ENCODE measurements at places on chromosomes 1 and 21.

DNA sequence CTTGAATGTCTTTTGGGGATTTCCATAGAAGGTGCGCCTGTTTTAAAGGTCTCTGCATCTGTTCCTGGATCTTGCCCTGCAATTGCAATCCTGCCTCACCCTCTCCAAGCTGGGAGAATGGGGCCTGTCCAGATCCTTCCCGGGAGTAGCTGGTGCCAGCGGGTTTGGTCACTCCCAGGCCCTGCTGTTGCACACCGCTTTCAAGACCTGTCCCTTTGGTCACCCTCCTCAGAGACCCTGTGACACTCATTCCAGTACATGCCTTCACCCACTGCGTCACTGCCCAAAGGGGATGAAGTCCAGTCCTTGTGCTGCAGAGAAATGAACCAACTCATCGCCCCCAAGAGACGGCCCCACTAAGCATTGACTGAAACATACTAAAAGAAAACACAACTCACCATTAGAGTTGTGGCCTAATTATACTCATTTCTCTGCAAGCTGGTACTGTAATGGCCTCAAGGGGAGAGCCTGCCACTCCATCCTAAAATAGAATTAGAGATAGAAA is 1.9 kb upstream of the IRF2BP2 start:
- peak; percentile 51 for DNase-seq

DNA sequence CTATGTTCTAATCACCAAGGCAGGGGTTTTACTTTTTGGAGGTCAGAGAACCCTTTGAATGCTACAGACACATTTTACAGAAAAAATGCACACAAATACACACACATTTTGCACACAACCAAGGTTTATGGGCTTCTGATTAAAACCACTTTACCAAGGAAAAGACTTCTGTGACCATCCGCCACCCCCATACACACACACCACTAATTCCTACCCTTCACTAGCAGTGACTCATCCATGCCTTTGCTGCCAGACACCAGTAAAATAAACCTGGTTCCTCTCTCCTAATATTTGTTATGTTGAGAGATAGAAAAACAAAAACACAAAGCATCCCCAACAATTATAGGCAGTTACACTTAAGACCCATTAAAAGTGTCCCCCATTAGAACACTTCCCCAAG is 12.9 kb downstream of the PIGM start:
- DNase-seq: no peak

- no peak for DNase-seq
Measured at GRCh38 chr21:21682172-21682571, 684.0 kb downstream of the NCAM2 start.

DNA sequence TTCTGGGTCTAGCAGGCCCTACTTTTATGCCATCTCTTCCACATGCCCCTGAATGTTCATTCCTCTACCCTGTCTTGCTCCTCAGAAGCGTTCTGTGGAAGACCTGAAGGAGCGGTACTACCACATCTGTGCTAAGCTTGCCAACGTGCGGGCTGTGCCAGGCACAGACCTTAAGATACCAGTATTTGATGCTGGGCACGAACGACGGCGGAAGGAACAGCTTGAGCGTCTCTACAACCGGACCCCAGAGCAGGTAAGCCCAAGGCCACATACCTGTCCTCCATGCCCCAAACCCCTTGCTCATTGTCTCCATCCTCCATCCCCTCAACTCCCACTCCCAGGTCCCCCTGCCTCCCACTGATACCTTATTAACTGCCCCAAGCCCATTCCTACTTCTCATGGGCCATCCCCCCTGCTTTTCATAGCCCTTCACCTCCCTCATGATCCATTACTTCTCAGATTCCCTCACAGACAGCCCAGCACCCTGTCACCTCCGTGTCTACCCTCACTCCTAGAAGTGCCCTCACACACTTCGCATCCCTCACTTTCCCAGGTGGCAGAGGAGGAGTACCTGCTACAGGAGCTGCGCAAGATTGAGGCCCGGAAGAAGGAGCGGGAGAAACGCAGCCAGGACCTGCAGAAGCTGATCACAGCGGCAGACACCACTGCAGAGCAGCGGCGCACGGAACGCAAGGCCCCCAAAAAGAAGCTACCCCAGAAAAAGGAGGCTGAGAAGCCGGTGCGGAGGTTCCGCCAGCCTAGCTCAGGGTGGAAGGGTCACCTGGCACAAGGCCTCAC is 5.4 kb downstream of the DMAP1 start:
- DNase-seq: no peak

- no peak for DNase-seq
Measured at GRCh38 chr21:14825514-14825974, 239.3 kb downstream of the NRIP1 start.

DNA sequence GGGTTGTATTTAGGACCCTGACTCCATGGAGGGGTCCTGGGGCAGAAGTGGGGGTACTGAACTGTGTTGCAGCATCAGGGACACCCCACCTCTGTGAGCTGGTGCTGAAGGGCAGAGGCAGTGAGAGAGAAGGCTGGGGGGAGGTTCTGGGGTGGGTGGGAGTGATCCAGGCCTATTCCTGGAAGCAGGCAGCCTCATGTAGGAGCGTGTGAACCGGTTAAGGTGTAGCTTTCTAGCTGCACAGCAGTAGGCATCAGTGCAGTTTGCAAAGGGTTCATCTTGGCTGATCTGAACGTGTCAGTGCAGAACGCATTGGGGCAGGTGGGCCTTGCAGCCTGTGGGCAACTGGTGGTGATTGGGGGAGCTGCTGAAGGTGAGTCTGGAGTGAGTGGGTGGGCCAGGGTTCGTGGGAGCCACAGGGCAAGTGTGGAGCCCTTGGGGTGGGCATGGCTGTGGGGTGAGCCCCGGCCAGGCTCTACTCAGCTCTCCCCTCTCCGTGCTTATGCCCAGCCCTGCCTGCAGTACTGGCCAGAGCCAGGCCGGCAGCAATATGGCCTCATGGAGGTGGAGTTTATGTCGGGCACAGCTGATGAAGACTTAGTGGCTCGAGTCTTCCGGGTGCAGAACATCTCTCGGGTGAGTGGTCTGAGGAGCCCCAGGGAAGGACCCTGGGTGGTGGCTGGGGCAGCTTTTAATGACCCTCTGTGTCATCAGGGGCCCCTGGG is 86.7 kb downstream of the PTPRU start:
- DNase-seq: no peak

- no peak for DNase-seq
Measured at GRCh38 chr1:37150986-37151385, 116.7 kb upstream of the GRIK3 start.

- no peak for DNase-seq
Measured at GRCh38 chr1:37181425-37181824, 147.1 kb upstream of the GRIK3 start.

- peak; percentile 70 for DNase-seq
Measured at GRCh38 chr1:21552715-21553114, 43.5 kb downstream of the ALPL start.

- DNase-seq: no peak
Measured at GRCh38 chr1:228249513-228250305, 41.9 kb downstream of the OBSCN start.
